ENCODE measurements at places on chromosomes 13 and 19. TPM values are rescaled to one million over a fixed set of nuclear protein-coding genes. Genes with fewer than 3 reads are reported as not detected.
A peak's percentile ranks its signal among the peaks of the same experiment; 100 is the strongest.

DNA sequence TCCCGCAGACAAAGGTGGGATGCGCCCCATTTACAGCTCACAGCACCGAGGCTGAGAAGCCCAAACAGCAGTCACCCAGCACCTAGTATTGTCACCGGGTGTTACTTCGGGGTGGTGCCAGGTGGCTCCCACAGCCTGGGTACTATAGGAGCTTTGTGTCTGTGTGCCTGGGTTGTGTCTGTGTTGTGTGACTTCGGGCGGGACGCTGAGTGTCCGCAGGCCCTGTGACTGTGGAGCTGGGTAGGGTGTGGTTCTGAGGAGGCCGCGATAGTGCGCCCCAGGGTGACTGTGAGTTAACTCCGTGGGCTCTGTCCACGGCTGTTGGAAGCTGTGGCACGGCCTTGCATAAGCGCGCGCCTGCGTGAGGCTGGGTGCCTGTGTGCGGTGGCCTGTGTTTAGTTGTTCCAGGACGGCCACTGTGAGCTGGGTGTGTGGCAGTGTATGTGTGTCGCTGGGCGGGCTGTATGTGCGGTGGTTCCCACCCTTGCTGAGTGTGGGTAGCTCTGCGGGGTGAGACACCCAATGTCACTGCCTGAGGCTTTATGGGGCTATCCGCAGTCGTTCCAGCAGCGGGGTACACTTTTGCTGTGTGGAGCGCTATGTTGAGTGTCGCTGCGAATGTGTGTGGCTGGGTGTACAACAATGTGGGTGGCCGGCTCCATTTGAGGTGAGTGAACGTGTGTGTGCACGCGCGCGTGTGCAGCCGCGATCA, 559 bp upstream of the SSBP4 start:
- no peak for DNase-seq

GRCh38 chr13:33100886-33101285, 84.7 kb downstream of the KL start:
- DNase-seq, result no peak

The PTPRS gene
- total RNA-seq, result 53.2 TPM

DNA sequence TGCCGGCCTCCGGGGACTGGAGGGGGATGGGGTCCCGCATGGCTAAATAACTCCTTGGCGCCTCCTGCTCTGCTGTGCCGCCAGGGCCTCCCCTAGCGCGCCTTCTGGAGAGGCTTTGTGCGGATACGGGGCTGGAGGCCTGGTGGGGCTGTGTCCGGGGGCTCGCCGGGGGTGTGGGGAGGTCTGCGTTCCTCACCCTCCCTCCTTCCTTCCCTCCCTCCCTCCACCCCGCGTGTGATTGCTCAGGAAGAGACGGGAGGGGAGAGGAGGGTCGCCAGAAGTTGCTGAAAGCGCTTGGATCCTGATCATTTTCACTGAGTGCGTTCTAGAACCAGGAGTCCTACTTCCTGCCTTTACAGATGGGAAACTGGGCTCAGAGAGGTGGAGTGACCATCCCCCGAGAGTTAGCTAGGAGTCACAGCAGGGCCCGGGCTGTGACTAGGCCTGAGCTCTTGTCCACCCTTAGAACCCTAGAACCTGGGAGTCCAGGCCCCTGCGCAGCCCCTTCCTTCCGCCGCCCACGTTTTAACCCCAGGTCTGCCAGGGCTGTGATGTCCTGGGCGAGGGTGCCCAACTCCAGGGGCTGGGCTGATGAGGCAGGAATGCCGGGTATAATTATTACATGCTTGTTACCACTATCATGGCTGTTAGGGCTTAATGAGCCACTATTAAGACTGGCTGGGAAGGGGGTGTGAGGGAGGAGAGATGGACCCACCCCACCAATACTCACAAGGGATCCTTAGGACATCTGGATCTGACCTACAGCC, 782 bp upstream of the JUND start:
- peak; percentile 67 for DNase-seq

DNA sequence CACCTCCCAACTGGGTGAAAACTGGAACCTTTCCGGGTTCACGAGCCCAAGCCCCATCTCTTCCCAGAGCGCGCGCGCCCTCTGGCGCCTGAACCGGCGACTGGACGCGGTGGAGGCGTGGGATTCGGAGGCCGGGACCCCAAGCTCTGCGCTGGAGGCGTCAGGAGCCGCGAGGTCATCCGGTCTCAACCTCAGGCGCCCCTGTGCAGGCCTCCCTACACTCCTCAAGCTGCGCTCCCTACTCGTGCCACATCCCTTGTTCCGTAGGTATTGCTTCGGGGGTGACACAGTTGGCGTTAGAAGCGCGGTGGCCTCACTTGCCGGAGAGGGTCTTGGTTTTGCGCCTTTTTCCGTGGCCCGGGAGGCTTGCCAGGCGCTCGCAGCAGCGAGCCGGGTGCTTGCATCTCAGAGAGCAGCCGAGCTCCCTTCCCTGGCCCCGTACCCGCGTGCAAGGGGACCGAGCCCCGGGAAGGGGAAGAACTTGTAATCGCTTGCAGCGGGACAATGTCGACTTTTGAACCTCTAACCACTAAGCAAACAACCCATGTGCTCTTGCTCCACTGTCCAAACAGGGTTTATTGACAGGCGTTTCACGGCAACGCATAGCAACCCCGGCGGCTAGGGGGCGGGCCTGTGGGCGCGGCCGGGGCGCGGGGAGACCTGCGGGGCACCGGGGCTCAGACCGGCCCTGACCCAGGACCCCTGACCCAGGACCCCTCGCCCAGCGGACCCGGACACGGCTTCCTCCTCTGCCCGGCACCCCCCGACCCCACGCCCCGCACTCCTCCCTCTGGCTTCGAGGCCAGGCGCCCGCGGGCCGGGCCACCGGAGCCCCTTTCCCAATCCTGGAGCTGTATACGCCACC, 8.5 kb downstream of the CDX2 start:
- no peak for DNase-seq

The PDCD5 gene
- total RNA-seq, result 180 TPM

The SLC46A3 gene
- total RNA-seq, result 7.9 TPM

DNA sequence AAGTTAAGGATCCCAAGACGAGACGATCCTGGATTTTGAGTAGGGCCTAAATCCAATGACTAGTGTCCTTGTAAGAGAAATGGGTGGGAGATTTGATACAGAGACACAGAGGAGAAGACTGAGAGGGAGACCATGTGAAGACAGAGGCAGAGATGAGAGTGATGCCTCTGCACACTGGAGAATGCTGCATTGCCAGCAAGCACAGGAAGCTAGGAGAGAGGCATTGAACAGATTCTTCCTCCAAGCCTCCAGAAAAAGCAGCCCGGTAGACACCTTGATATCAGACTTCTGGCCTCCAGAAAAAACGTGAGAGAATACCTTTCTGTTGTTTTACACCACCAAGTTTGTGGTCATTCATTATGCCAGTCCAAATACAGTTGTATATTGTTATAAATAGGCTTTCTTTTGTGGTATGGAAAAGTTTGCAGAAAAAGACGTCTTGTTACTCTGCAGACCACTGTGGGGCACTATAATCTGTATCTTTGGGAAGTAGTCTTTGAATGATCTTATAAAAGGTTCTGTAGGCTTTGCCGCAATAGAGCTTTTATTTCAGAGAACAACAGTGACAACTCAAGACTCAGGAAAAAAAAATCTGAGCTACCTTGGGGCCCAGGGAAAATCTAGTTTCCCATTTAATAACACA, 17.9 kb upstream of the RFC3 start:
- DNase-seq, result peak; percentile 31

DNA sequence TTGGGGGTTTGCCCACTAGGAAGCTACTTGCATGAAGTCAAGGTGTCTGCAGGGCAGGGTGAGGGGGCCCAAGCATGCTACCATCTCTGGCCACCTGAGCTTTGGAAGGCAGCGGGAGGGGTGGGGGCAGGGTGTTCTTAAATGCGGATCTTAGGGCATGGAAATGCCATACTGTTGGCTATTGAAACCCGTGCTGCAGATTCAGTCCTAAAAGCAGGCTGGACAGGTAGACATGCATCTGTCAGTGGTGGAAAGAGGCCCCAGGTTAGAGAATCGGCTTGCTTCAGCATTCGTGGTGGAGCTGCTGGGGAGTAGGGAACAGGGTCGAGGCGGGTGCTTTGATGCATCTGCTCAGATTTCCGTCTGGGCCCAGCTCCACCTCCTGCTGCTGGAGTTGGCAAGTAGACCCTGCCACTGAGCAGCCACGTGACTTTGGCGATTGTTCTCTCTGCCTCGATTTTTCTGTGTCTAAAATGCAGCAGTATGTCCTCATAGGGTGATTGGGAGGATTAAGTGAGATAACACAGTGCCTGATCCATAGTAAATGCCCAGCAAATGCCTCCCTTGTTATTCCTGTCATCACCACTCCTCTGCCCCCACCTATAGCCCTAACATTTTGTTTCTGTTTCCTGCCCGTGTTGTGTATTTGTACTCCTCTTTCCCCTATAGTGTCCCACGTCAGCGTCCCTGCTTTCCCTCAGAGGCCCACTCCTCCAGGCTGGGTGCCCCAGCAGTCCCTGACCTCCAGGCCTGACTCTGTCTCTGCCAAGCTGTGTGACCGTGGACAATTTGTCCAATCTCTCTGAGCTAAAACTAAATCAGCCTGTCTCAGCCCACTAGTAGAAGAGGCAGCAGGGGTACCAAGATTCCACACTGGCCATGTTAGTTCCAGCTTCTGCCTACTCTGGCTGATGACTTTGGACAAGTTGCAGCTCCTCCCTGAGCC, 5.8 kb downstream of the PPP1R37 start:
- DNase-seq, result no peak

The ZNF230 gene
- 2.7 TPM for total RNA-seq

DNA sequence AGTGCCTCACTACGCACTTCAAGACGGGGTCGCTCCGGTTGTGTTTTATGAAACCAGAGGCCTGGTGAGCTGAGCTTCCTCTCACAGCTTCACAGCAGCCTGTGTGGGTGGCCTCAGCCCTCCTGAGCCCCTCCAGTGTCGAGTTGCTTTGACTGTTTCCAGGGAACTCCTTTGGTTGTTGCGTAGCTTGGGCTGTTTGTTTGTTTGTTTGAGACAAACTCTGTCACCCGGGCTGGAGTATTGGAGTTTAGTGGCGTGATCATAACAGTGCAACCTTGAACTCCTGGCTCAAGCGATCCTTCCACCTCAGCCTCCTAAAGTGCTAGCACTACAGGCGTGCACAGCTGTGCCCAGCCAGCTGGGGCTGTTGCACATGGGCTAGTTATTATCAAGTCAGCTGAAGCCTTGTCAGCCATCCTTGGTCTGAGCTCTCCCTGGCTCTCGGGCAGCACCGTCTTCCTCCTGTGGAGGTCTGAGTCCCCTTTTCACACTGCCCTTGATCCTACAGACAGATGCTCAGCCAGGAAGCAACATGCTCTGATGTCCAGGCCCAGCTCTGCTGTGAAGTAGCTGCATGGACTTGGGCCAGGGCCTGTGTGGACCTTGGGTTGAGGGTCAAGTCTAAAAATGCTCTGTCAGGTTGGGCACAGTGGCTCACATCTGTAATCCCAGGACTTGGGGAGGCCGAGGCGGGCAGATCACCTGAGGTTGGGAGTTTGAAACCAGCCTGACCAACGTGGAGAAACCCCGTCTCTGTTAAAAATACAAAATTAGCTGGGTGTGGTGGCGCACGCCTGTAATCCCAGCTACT, 10.2 kb downstream of the DOT1L start:
- no peak for DNase-seq

DNA sequence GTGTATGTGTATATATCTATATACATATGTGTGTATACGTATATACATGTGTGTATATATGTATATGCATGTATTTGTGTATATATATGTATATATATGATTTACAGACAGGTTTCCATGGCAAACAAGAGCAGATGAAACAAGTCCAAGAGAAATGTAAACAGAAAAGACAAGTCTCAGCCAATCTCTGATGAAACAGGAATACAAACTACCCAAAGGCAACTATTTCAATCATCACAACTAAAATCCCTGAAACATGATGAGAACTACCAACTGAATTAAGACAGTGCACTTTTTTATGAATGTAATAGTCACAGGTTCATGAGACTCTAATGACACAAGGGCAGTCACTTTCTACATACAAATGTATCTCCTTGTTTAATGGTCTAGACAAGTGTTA, 140.2 kb downstream of the TNFRSF19 start:
- no peak for DNase-seq
